ENCODE measurements at places on chromosomes 1 and 21. TPM values are rescaled to one million over a fixed set of nuclear protein-coding genes. Genes with fewer than 3 reads are reported as not detected.

The FAM177B gene
- total RNA-seq, result not detected

The DSCAM gene
- not detected for total RNA-seq

The LHX8 gene
- not detected for total RNA-seq

The TSPAN1 gene
- total RNA-seq, result 0.20 TPM

The DRAXIN gene
- total RNA-seq, result under 0.01 TPM

The CNIH3 gene
- 62.4 TPM for total RNA-seq

The RPE65 gene
- total RNA-seq, result not detected

The OR2L3 gene
- total RNA-seq, result not detected

The LRRN2 gene
- total RNA-seq, result not detected

All from subcutaneous preadipocyte (primary cell).